Progenitor cell of endocrine pancreas (in vitro differentiated cells): ENCODE measurements at places on chromosomes 2 and 18. TPM values are rescaled to one million over a fixed set of nuclear protein-coding genes. Genes with fewer than 3 reads are reported as not detected.

DNA sequence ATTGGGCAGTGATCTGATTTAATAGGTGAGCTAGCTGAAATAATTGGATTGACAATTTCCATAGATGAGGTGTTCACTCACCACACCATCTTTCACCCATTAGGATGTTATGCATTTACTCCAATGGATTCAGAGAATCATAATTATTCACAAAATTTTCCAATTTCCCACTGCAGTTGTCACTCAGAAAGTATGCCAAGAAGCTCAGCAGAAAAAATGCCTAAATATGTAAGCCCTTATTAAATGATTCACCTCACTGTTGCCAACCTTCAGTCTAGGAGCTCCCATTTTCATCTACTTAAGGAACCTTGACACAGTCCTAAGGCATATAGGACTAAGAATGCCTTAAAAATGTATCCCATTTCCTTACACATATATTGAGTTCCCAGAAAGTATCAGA is 94.3 kb downstream of the MBD2 start:
- peaks cover 13% of the 10 kb centered on the region for H3K4me1 ChIP-seq
- peaks cover 6% of the 10 kb centered on the region for H3K27me3 ChIP-seq
- DNase-seq, result no peak
- H3K36me3 ChIP-seq, result no peaks in the 10 kb centered on the region
- H3K27ac ChIP-seq, result no peak overlapping the region
- no peak overlapping the region for H3K4me3 ChIP-seq

Gene MAT2A
- 281 and 304 TPM in 2 replicates for total RNA-seq

Gene ANO7
- 2.5 and 3.0 TPM in 2 replicates for total RNA-seq

DNA sequence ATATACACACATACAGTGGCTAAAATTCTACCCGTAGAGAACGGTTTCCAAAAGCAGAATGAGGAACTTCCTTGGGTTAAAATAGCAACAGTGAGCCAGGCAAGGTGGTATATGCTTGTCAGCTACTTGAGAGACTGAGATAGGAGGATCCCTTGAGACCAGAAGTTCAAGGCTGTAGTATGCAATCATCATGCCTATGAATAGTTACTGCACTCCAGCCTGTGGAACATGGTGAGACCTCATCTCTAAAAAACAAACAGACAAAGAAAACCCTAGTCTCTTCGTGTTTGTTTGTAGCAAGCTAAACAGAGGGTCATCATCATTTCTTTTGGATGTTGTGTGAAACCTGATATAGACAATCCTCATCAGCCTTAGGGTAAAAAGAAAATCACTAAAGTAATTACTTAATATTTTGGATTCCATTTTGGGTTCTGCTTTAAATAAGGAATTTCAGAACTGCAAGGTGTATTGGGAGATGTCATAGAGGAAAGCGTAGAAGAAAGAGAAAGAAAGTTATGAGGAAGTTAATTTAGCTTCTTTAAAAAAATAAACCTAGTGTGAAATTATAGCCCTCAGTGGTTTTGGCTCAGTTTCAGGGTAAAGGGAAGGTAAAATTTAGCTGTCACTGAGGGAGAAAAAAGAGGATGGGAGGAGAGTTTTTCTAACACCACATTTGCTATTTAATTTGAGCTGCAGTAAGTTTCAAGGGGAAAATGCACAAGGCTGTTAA is 46.5 kb downstream of the PLEK start:
- H3K4me3 ChIP-seq, result no peak overlapping the region
- no peaks in the 10 kb centered on the region for H3K36me3 ChIP-seq
- no peak for DNase-seq
- H3K27ac ChIP-seq, result no peak overlapping the region
- H3K27me3 ChIP-seq, result peaks cover 18% of the 10 kb centered on the region
- peaks cover 6% of the 10 kb centered on the region for H3K4me1 ChIP-seq

GRCh38 chr2:120867290-120868241 is 131.9 kb downstream of the GLI2 start:
- no peak overlapping the region for H3K4me3 ChIP-seq
- peaks cover 84% of the 10 kb centered on the region for H3K27me3 ChIP-seq
- H3K36me3 ChIP-seq, result no peaks in the 10 kb centered on the region
- DNase-seq, result no peak
- H3K4me1 ChIP-seq, result peaks cover 10% of the 10 kb centered on the region

GRCh38 chr18:75491361-75491760 is 63.9 kb upstream of the SMIM21 start:
- no peak for DNase-seq
- H3K36me3 ChIP-seq, result no peaks in the 10 kb centered on the region
- H3K27ac ChIP-seq, result no peak overlapping the region
- no peak overlapping the region for H3K4me3 ChIP-seq
